ENCODE measurements at places on chromosomes 7 and 10.

GRCh38 chr10:81027706-81028105, 490.0 kb downstream of the SH2D4B start:
- no peaks in the 10 kb centered on the region for H3K27me3 ChIP-seq
- H3K4me1 ChIP-seq: no peaks in the 10 kb centered on the region
- no peak for DNase-seq
- H3K36me3 ChIP-seq: no peaks in the 10 kb centered on the region

GRCh38 chr10:71840958-71841335, 10.1 kb downstream of the PSAP start:
- DNase-seq: no peak
- H3K27ac ChIP-seq: no peak overlapping the region
- no peak overlapping the region for H3K4me3 ChIP-seq

GRCh38 chr10:47034441-47035051, 123.3 kb downstream of the PTPN20 start:
- no peaks in the 10 kb centered on the region for H3K36me3 ChIP-seq
- H3K4me1 ChIP-seq: no peaks in the 10 kb centered on the region
- no peak overlapping the region for H3K4me3 ChIP-seq

DNA sequence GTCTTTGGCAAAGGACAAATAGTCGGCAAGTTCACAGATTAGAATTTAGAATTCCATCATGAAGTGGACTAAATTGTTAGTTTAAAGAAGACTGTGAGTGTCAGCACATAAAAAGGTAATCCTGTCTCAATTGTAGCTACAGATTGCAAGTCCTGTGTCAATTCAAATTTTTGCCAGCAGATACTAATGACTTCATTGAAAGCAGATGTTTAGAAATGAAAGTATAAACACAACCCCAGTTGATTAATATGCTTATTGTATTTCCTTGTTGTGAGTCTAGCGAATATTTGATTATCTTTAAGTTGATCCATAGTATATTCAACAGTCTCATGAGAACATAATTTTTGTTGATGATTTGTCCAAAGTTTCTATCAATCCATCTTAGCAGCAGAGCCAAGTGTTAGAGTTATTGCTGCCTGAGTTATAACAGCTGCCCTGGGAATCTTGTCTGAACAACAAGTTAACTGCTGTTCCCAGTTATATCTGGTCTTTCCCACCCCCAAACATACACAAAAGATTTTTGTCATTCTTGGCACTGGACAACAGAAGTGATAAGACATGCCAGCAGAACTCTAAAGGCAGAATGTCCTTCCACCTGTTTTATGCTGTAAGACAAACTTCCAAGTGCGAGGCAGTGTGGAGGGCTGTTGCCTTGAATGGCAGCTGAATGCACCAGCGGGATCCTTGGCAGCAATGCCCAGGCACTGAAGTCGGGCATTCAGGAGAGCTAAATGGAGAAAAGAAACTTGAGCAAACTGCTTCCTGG, 21.3 kb upstream of the HERPUD2 start:
- DNase-seq: no peak
- no peaks in the 10 kb centered on the region for H3K4me1 ChIP-seq
- peak overlapping the region; percentile 69 for H3K27ac ChIP-seq
- no peaks in the 10 kb centered on the region for H3K27me3 ChIP-seq
- H3K4me3 ChIP-seq: no peak overlapping the region

DNA sequence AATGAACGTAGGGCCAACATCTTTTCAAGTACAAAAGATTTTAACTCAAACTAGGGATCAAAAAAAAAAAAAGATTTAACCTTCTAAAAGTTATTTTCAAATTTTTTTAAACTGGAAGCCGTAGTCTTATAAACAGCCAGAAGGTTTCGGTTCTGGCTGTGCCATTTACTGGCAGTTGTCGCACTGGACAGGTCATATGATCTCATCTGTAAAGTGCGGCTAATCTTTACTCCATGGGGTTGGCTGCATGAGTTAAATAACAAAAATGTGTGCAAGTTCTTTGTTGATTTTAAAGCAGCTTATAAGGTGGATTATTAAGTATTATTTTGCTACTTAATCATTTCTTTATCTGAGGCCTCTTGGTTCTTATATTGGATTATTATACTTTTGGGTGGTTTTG, 36.6 kb downstream of the TRUB1 start:
- no peaks in the 10 kb centered on the region for H3K27me3 ChIP-seq
- no peak for DNase-seq
- H3K27ac ChIP-seq: no peak overlapping the region
- H3K4me3 ChIP-seq: no peak overlapping the region
- no peaks in the 10 kb centered on the region for H3K4me1 ChIP-seq

- no peaks in the 10 kb centered on the region for H3K4me1 ChIP-seq
- no peak overlapping the region for H3K27ac ChIP-seq
- no peaks in the 10 kb centered on the region for H3K27me3 ChIP-seq
- DNase-seq: no peak
These were observed 39.0 kb downstream of the TFAM start for GRCh38 chr10:58424176-58424575.
